RPMI7951 (cell line): ENCODE measurements at places on chromosomes 16 and 17. TPM values are rescaled to one million over a fixed set of nuclear protein-coding genes. Genes with fewer than 3 reads are reported as not detected.
A peak's percentile ranks its signal among the peaks of the same experiment; 100 is the strongest.

DNA sequence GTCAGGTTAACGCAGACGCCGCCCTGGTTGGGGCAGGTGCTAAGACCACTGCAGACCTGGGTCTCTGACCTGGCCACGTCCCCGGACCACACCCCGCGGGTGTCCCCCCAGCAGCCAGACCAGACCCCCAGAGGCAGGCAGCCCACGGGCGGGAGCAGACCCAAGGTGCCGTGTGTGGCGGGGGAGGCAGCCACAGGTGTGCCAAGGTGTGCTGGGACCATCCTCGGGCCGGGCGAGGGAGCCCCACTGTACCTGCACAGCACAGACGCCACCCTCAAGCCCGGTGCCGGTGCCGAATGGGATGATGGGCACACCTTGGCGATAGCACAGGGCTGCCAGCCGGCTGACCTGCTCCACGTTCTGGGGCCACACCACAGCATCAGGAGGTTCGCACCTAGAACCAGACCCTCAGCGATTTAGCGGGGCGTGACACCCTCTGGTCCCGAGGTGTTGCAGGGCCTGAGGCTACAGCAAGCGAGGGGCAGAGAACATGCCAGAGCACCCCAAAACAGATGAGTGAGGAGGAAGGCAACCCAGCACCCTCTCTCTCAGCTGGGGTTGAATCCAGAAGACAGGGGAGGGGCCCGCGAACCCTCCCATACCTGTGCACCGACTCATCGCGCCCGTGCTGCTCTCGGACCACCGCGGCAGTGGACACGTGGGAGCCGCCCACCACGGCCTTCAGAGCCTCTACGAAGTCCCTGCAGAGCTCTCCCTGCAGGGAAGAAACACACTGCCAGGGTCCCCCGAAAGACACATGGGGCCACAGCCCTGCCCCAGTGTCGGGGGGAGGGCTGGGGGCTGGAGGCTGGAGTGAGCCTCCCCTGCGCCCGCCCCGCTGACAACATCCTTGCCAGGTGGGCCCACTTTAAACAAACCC lies 1.4 kb downstream of the LDHD start:
- no peak for DNase-seq

DNA sequence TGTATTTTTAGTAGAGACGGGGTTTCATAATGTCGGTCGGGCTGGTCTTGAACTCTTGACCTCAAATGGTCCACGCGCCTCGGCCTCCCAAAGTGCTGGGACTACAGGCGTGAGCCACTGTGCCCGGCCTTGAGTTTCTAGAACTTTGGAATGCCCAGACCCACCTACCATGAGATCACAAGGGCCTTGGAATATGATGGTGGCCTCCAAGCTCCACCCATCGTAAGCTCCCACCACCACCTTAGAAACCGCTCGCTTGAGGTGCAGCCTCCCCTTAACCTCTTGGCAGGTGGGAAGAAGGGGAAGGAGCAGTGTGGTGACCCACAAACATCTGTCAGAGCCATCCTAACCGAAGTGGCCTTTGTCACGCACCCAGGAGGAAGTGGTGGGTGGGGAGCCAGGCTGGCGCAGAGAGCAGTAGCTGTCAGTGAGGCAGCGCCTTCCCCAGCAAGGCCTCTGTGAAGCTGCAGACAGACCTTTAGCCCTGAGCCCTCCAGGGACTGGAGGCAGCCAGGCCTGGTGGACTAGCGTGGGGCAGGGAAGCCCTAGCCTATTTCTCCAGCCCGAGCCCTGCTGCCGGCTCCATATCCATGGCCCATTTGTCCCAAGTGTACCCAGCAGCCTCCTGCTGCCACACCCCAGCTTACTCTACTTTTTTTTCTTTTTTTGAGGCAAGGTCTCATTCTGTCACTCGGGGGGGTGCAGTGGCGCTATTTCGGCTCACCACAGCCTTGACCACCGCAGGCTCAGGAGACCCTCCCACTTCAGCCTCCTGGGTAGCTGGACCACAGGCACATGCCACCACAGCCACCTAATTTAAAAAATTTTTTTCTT lies 13.1 kb upstream of the SEPHS2 start:
- DNase-seq: no peak

DNA sequence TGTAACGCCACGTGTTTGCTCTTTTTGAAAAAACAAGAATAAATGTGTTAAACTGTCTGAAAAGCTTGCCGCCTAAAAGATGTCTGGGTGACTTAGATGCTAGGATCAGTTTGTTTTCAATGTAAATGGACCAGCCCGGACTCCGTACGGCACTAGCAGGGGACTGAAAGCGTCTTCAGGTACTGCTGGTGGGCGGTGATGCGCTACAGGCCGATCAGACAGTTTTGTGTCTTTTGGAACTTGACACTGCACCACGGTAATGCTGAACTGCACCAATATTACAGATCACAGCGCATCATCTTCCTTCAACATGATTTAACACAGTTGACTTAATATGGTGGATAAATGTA lies 727 bp upstream of the MBTPS1 start:
- DNase-seq: no peak

ZNF821 gene
- total RNA-seq: 3.4 and 3.8 TPM in 2 replicates

DNA sequence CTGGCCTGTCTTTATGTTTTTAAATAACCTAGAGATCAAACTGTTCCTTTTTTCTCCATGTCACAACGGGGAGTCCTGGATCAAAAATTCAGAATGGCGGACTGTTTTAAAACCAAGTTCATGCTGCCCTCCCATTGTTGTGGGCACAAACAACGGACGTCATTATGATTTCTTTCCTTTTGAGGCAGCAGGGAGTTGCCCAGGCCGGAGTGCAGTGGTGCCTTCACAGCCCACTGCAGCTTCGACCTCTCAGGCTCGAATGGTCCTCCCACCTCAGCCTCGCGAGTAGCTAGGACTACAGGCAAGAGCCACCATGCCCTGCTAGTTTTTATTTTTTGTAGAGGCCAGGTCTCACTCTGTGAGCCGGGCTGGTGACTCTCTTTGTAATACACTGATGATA lies 26.5 kb downstream of the NDE1 start:
- DNase-seq: no peak

GRCh38 chr16:27690608-27691007 lies 140.7 kb downstream of the KATNIP start:
- peak; percentile 19 for DNase-seq

CD300A gene
- total RNA-seq: not detected in 2 replicates
